ENCODE measurements at places on chromosomes 6 and 20.

DNA sequence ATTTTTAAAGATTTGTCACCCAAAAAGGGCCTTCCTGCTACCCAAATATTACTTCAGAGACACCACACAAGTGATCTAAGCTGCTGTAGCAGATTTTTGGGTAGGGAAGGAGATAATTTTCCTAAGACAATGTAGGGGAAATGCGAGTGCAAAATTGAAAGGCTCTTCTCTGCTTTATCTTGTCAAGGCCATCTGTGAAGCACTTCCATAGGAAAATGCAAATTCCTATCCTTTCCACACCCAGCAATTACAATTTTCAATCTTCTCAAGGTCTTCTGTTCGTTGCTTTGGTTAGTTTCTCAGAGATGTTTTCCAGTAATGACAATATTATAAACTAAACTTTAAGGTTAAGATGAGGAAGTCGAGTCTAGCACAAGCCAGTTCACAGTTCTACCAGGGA is 53.4 kb downstream of the HDGFL1 start:
- no peak for DNase-seq

- DNase-seq = no peak
Observed at GRCh38 chr20:6238421-6238820, 115.6 kb upstream of the FERMT1 start.

DNA sequence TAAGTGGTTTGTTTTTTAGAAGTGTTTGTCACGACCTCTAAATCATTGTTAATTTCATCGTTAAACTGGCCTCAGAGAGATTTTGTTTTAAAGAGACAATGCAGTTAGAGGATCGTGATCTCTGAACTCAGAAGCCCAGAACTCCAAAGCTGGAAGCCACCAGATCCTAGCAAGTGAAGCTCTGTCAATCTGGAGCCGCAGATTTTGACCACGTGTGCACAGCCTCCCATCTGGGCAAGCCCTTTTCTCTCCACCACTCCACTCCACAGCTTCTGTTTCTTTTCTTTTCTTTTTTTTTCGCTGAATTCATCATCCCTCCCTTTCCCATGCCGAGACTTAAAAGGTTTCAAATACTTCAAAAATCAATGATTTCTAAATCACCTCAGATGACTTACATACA is 142.2 kb upstream of the ESR1 start:
- DNase-seq = no peak

DNA sequence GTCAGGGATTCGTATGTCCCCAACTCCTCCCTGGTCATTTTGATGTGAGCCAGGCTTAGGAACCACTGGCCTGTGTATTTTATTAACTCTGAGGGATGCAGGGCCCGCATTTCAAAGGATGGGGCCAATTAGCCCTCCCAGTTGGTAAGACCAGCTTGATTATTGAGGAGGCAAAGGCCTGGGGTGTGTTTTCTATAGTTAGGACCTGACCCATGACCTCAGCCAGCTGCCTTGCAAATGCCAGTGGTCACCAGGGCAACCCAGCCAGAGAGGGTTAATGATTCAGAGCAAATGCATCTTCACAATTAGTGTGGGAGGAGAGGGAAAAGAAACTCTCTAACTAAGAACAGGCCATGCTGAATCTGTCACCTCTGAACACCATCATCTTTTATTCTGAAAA is 835.4 kb downstream of the MAFB start:
- DNase-seq = no peak

DNA sequence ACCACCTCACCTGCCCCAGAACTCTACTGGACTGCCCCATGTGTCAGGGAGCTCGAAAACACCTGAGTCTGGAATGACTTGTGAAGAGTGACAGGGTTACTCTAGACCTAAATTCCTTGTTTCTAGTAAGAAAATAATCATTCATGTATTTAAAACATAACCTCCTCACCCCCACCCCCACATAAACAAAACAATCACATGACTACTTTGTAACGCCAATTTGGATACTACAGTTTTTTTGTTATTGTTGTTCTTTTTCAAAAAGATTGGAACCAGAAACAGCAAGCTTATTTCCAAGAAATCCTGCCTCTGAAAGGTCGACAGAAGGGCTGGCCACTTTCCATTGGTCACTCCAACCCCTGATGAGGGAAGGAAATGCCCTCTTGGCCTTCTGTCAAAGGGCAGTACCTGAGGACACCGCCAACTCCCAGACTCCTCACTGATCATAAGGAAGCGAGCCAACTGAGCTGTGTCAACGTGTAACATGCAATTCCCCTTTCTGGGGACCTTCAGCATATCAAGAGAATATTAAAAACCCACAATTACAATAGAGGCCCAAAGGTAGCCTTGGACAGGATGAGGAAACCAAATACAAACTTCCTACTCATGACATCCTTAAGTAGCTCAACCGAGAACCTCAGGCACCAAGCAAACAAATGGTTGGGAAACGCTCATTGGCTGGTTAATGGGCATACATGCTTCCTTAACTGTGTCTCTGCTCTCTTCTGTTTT is 2.6 kb downstream of the MCUR1 start:
- DNase-seq = no peak
